ENCODE measurements at places on chromosomes 2 and 18. TPM values are rescaled to one million over a fixed set of nuclear protein-coding genes. Genes with fewer than 3 reads are reported as not detected.
A peak's percentile ranks its signal among the peaks of the same experiment; 100 is the strongest.

DNA sequence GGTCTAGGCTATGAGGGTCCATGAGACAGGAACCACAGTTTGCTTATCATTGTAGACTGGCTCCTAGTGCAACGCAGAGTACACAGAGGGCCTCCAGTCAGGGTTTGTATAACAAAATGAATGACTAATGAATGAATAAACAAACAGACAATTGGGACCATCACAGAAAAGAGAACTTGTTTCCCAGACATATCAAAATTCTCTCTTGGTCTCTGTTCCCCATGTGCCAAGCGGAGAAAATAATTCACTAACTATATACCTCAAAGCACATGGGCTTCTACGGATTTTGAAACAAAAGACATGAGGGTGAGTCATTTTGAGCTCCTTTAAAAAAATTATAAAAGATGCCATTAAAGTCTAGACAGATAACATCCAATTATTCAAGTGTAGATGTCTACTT, 28.0 kb downstream of the INO80C start:
- DNase-seq, result no peak
- no peak overlapping the region for H3K27ac ChIP-seq
- H3K27me3 ChIP-seq, result no peaks in the 10 kb centered on the region
- H3K4me3 ChIP-seq, result no peak overlapping the region
- H3K36me3 ChIP-seq, result peaks cover 8% of the 10 kb centered on the region
- peaks cover 17% of the 10 kb centered on the region for H3K4me1 ChIP-seq

DNA sequence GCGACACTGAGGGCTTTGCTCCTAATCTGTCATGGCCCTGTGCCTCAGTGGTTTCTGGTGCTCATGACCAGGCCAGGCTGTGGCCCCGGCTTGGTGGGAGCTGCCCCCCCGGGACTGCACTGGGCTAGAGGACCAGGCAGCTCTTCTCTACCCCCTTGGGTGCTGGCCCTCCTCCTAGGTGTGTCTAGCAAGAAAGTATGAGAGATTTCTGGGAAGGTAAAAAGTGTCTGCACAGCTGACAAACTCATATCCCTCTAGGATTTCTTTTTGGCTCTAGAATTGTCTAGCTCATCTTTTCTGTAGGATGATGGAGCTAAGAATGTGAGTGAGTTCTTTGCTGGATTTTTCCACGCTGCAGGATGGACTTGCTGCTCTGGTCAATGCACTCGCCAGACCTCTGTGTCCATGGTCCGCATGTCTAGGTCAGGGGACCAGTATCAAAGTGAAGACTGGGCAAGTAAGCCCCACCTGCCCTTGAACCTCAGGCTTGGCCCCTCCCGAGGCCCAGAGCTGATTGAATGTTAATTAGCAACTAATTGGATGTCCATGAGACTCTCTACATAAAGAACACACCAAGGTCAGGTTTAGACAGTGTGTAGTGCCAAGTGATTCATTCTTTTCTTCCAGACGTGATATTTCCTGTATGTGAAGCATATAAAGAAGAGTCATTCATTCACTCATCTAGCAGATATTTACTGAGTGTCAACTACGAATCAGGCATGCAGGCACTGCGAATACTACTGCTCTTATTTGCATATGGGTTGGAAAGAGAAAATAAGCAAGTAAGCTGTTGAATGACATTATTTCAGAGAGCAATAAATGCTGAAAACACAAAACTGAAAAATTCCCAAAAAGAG, 15.6 kb upstream of the PSD4 start:
- no peaks in the 10 kb centered on the region for H3K36me3 ChIP-seq
- H3K27me3 ChIP-seq, result peaks cover 10% of the 10 kb centered on the region
- peak overlapping the region; percentile 30 for H3K4me3 ChIP-seq
- DNase-seq, result no peak
- H3K27ac ChIP-seq, result no peak overlapping the region

DNA sequence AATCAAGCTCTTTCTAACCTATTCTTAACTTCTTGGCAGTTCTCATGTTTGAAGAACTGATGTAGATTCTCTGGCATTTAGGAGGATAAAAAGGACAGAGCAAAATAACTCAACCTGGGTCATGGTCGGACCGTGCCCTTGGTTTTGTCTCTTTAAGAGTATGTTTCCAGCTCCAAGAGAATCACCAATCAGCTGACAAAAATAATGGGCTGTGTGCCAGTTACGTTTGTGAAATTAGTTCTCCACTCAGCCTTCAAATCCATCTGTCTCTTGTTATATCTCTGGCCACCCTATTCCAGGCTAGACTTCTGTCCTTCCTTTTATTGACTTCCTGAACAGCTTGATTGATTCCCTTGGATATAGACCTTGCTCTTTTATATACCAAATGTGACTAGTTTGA, 225.7 kb downstream of the EPHA4 start:
- no peak for DNase-seq
- no peak overlapping the region for H3K4me3 ChIP-seq

GRCh38 chr18:13471971-13472628, 253.5 kb downstream of the LDLRAD4 start:
- H3K4me3 ChIP-seq, result no peak overlapping the region
- no peak for DNase-seq
- H3K27ac ChIP-seq, result no peak overlapping the region
- peaks cover 18% of the 10 kb centered on the region for H3K4me1 ChIP-seq
- H3K36me3 ChIP-seq, result no peaks in the 10 kb centered on the region

Gene TTN
- total RNA-seq, result 3,379 TPM

GRCh38 chr18:47794725-47795433, 135.6 kb downstream of the SMAD2 start:
- no peak overlapping the region for H3K27ac ChIP-seq
- H3K36me3 ChIP-seq, result no peaks in the 10 kb centered on the region
- H3K4me1 ChIP-seq, result no peaks in the 10 kb centered on the region
- no peak for DNase-seq

- no peak for DNase-seq
- H3K4me3 ChIP-seq, result no peak overlapping the region
- H3K27ac ChIP-seq, result no peak overlapping the region
- no peaks in the 10 kb centered on the region for H3K36me3 ChIP-seq
Measured at GRCh38 chr2:214715025-214715424, 94.5 kb downstream of the BARD1 start.

DNA sequence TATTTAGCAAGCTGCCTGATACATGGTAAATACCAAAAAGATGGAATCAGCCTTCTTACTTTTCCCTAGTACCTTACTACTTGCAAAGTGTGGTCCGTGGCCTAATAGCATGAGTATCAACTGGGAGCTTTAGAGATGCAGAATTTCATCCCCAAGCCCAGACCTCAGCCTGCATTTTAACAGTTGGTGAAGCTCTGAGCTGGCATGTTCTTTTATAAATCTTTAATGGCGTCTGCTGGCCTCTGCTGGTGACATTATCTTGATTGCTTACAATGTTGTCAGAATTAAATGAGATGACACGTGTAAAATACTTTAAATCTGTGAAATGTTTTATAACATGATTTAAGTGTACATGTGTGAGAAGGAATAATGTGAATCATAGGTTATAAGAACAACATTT, 115.1 kb upstream of the NOSTRIN start:
- DNase-seq, result no peak
- no peak overlapping the region for H3K4me3 ChIP-seq
- H3K4me1 ChIP-seq, result peaks cover 6% of the 10 kb centered on the region
- H3K27me3 ChIP-seq, result no peaks in the 10 kb centered on the region

Gene STAT4
- total RNA-seq, result 12.7 TPM

GRCh38 chr2:127048969-127049897, 57.7 kb downstream of the BIN1 start:
- no peaks in the 10 kb centered on the region for H3K27me3 ChIP-seq
- no peaks in the 10 kb centered on the region for H3K4me1 ChIP-seq
- H3K36me3 ChIP-seq, result no peaks in the 10 kb centered on the region
- peak; percentile 50 for DNase-seq

- peak overlapping the region; percentile 90 for H3K27ac ChIP-seq
- H3K4me3 ChIP-seq, result no peak overlapping the region
- no peak for DNase-seq
- no peaks in the 10 kb centered on the region for H3K36me3 ChIP-seq
- H3K27me3 ChIP-seq, result no peaks in the 10 kb centered on the region
Measured at GRCh38 chr2:160220545-160221009, 20.5 kb upstream of the ITGB6 start.

DNA sequence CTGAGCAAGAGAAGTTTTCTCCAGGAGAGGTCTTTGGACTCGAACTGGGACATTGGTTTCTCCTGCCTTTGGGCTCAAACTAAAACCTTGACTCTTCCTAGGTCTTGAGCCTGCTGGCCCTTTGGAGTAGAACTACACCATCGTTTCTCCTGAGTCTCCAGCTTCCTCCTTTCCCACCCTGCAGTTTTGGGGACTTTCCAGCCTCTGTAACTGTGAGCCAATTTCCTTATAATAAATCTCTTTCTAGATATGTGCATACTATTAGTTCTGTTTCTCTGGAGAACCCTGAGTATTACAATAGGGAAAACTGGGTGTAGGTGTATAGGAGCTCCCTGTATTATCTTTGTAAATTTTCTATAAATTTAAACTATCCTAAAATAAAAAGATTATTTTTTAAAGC, 219.8 kb upstream of the AGAP1 start:
- no peaks in the 10 kb centered on the region for H3K27me3 ChIP-seq
- no peaks in the 10 kb centered on the region for H3K4me1 ChIP-seq
- DNase-seq, result no peak
- no peak overlapping the region for H3K27ac ChIP-seq
- H3K36me3 ChIP-seq, result no peaks in the 10 kb centered on the region
- H3K4me3 ChIP-seq, result no peak overlapping the region

Gene SOX11
- total RNA-seq, result 1.5 TPM

- H3K36me3 ChIP-seq, result peaks cover 23% of the 10 kb centered on the region
- no peak for DNase-seq
- H3K4me3 ChIP-seq, result no peak overlapping the region
- H3K27ac ChIP-seq, result no peak overlapping the region
Measured at GRCh38 chr2:232300894-232301387, 77.6 kb upstream of the ALPP start.

GRCh38 chr2:104854498-104855220, 744 bp downstream of the POU3F3 start:
- H3K4me1 ChIP-seq, result peaks cover 36% of the 10 kb centered on the region
- no peak overlapping the region for H3K27ac ChIP-seq
- H3K36me3 ChIP-seq, result no peaks in the 10 kb centered on the region
- no peak for DNase-seq
- H3K27me3 ChIP-seq, result peaks cover 82% of the 10 kb centered on the region

Gene FKBP1B
- total RNA-seq, result 1.5 TPM

Gene SERPINB5
- not detected for total RNA-seq

DNA sequence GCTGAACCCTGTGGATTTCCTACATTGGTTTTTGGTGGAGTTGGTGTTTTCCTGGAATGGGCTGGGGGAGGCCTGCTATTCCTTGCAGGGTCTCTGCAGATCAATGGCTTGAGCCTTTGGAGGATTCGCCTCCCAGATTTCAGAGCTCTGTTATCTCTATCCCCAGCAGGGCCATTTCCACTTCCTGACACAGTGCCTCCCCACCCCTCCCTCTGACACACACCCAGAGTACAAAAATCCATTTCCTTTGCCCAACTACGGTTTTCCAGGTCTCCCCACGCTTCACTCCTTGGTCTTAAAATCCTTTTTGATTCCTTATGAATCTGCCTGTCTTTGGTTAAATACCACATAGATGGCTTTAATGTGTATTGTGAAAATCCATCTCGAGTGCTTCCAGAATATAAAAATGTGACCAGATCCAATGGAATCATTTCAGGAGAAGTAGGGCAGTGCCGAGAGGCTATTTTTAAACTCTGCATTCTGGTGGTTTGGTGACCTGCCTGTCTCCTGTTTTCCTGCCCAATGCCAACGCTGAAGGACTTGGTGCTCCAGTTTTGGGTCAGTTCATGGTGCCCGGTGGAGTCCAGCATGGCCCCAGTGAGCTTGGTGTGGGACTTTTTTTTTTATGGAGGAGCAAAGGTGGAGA, 60.9 kb downstream of the ARL4C start:
- H3K27ac ChIP-seq, result no peak overlapping the region
- no peaks in the 10 kb centered on the region for H3K36me3 ChIP-seq
- peaks cover 31% of the 10 kb centered on the region for H3K4me1 ChIP-seq
- no peak overlapping the region for H3K4me3 ChIP-seq

Gene TSPYL6
- not detected for total RNA-seq

DNA sequence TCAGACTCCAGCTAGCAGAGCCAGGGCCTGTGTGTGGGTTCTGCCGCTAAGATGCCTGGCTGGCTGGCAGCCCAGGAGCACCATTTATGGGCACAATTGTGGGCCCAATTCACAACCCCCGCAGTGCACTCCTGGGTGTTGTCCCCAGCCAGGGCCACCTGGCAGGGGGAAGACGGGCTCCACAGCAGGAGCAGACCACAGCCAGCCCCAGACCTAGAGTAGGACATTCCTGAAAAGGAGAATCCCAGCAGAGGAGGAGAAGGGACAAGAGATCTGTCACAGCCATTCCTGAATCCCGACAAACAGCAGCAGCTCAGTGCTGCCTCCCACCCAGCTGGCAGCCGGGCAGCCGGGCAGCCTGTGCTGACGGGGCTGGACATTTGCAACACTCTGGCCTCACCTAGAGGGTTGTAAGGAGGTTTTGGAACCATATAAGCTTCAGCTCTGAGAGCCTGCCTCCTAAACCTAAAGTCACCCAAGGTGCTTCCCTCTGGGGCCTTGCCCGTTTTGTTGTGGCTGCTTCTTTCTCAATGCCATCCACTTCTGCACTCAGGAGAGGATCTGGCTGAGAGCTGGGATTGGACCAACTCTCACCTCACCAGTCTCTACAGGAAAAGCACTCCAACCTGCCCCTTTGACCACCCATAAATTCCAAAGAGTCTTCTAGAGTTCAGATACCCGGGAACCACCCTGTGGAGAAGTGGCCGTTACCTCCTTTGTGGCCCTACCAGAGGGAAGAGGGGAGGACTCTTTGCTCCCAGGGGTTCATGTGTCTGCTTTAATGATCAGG, 4.1 kb upstream of the TMEM177 start:
- H3K36me3 ChIP-seq, result no peaks in the 10 kb centered on the region
- H3K27ac ChIP-seq, result no peak overlapping the region
- H3K27me3 ChIP-seq, result no peaks in the 10 kb centered on the region
- H3K4me3 ChIP-seq, result no peak overlapping the region
- peaks cover 7% of the 10 kb centered on the region for H3K4me1 ChIP-seq

GRCh38 chr2:141311430-141311829, 819.4 kb downstream of the LRP1B start:
- H3K4me1 ChIP-seq, result no peaks in the 10 kb centered on the region
- no peak overlapping the region for H3K27ac ChIP-seq
- H3K4me3 ChIP-seq, result no peak overlapping the region
- no peaks in the 10 kb centered on the region for H3K36me3 ChIP-seq

Gene HAAO
- 1.3 TPM for total RNA-seq

Gene HSBP1L1
- total RNA-seq, result 7.1 TPM

Gene TMEM200C
- 1.8 TPM for total RNA-seq

GRCh38 chr2:47724221-47724981, 58.5 kb upstream of the MSH6 start:
- no peak for DNase-seq
- H3K27me3 ChIP-seq, result no peaks in the 10 kb centered on the region
- no peaks in the 10 kb centered on the region for H3K4me1 ChIP-seq
- no peak overlapping the region for H3K4me3 ChIP-seq
- no peak overlapping the region for H3K27ac ChIP-seq

GRCh38 chr2:2681711-2682251, 350.7 kb upstream of the MYT1L start:
- H3K36me3 ChIP-seq, result no peaks in the 10 kb centered on the region
- H3K27me3 ChIP-seq, result no peaks in the 10 kb centered on the region
- no peak overlapping the region for H3K4me3 ChIP-seq
- no peaks in the 10 kb centered on the region for H3K4me1 ChIP-seq
- H3K27ac ChIP-seq, result no peak overlapping the region
